ENCODE measurements at places on chromosomes 3 and 15. TPM values are rescaled to one million over a fixed set of nuclear protein-coding genes. Genes with fewer than 3 reads are reported as not detected.
A peak's percentile ranks its signal among the peaks of the same experiment; 100 is the strongest.

MESP2 gene
- total RNA-seq: not detected

- DNase-seq: no peak
These were observed 33.6 kb downstream of the VGLL4 start for GRCh38 chr3:11610044-11610671.

GRCh38 chr3:66722675-66723074 lies 221.9 kb upstream of the LRIG1 start:
- DNase-seq: no peak

DNA sequence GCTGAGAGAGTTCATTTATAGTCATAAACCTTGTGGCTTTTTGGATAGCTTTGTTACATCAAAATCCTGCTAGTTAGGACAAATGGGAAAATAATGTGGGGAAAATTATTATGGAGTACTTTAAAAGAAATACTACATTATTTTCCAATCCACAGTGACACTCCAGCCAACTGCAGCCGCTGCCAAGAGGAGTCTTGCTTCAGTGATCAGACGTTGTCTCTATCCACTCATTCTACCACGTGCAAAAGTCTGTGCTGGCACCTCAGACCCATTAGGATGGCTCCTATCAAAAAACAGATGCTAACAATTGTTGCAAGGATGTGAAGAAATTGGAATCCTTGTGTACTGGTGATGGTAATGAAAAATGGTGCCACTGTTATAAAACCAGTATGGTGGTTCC lies 128.6 kb upstream of the IQSEC1 start:
- no peak for DNase-seq

GRAMD1C gene
- 5.5 TPM for total RNA-seq

- no peak for DNase-seq
These were observed 98.9 kb downstream of the CHSY1 start for GRCh38 chr15:101152914-101153313.

GRCh38 chr3:195209083-195209846 lies 61.7 kb downstream of the XXYLT1 start:
- DNase-seq: no peak

DNA sequence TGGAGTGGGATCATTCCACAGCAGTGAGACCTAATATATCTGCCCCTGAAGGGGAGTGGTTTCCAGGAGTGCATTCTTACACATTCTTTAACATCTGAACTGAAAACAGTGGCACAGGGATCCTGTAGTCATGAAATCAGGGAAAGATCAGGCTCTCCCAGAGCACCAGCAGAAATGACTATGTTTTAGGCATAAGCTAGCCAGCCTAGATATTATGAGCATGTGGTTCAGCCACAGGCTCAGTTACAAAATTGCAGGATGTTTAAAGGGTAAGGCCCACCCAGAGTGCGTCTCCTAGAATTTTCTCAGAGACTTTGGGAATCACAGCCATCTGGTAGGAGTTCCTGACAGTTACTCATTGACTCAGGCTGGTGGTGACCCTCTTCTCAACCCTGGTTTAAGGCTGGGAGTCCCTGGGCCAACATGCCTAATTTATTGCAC lies 20.9 kb downstream of the FSTL1 start:
- no peak for DNase-seq

DNA sequence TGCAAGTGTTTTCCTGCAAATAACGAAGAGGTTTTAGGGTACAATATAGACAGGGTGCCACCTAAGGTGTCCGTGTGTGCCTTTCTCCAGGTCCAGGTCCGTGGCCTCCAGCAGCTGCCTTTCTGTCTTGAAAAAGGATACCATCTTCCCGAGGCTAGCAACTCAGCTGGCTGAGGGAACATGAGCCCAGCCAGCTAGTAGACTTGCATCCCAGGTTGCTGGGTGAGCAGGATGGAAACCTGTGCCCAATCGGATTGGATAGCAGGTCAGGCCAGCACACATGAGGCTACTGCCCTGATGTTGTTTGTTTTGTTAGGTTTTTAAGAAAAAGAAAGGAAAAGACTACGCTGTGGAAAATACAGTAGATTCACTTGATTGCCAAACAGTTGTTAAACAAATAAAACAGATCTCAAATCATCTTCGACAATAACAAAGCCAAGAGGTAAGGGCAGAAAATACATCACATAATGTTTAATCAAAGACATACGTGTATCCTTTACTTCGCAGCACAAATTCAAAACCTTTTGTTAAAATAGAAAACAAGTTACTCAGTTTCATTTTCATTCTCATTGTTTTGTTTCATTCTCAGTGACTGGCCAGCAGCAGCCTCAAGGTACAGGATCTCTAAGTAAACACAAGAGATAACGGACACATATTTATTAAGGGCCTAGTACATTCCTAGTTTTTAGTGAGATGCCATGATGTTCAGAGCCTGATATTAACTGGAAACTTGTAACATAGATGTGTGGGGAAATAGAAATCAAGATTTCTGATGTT lies 661.2 kb upstream of the NR2F2 start:
- DNase-seq: peak; percentile 35

PLSCR1 gene
- 40.5 TPM for total RNA-seq

Data from GM12878 (cell line).